A549 treated with dexamethasone at 1 μM for 4 hours (cell line): ENCODE measurements at places on chromosomes 4 and X. TPM values are rescaled to one million over a fixed set of nuclear protein-coding genes. Genes with fewer than 3 reads are reported as not detected.

USP51 gene
- 0.46 to 0.67 TPM (median 0.54 TPM) in 5 replicates for total RNA-seq

ZBTB33 gene
- 9.0 to 14.5 TPM (median 12.3 TPM) in 5 replicates for total RNA-seq

SCML2 gene
- total RNA-seq = 6.8 to 8.6 TPM (median 7.8 TPM) in 5 replicates

VCX3A gene
- total RNA-seq = not detected in 5 replicates

INPP4B gene
- 4.2 to 6.0 TPM (median 5.3 TPM) in 5 replicates for total RNA-seq

CYBB gene
- 0.02 to 0.09 TPM (median 0.04 TPM) in 5 replicates for total RNA-seq

SPARCL1 gene
- total RNA-seq = not detected in 5 replicates

ANKRD50 gene
- 4.3 to 7.4 TPM (median 6.9 TPM) in 5 replicates for total RNA-seq

F11 gene
- total RNA-seq = not detected in 5 replicates

TBL1X gene
- total RNA-seq = 13.0 to 18.7 TPM (median 17.1 TPM) in 5 replicates

TMPRSS11D gene
- not detected in 5 replicates for total RNA-seq

NPY1R gene
- 0.07 to 0.17 TPM (median 0.11 TPM) in 3 of 5 replicates, not detected in the others for total RNA-seq

DDX53 gene
- total RNA-seq = not detected in 5 replicates
